Esophagus muscularis mucosa (tissue), 4 donors: ENCODE measurements at places on chromosomes 12 and 14. TPM values are rescaled to one million over a fixed set of nuclear protein-coding genes. Genes with fewer than 3 reads are reported as not detected.

GRCh38 chr14:85038526-85039352, 491.2 kb upstream of the FLRT2 start:
- H3K4me1 ChIP-seq, result no peaks in the 10 kb centered on the region
- no peaks in the 10 kb centered on the region for H3K27me3 ChIP-seq

- no peaks in the 10 kb centered on the region for H3K36me3 ChIP-seq
- H3K27ac ChIP-seq, result no peak overlapping the region
- no peaks in the 10 kb centered on the region for H3K27me3 ChIP-seq
- H3K4me1 ChIP-seq, result no peaks in the 10 kb centered on the region
- DNase-seq, result no peak
Measured at GRCh38 chr14:33475623-33476022, 475.3 kb downstream of the EGLN3 start.

GRCh38 chr14:105294142-105294597, 6.6 kb downstream of the BRF1 start:
- H3K27me3 ChIP-seq, result no peaks in the 10 kb centered on the region
- no peak for DNase-seq
- H3K27ac ChIP-seq, result no peak overlapping the region
- H3K4me1 ChIP-seq, result peaks cover 55% of the 10 kb centered on the region
- H3K4me3 ChIP-seq, result no peak overlapping the region
- no peaks in the 10 kb centered on the region for H3K36me3 ChIP-seq

- no peak overlapping the region for H3K4me3 ChIP-seq
- no peaks in the 10 kb centered on the region for H3K4me1 ChIP-seq
- no peaks in the 10 kb centered on the region for H3K27me3 ChIP-seq
- H3K27ac ChIP-seq, result no peak overlapping the region
Measured at GRCh38 chr12:52455821-52456220, 3.9 kb upstream of the KRT6B start.

DNA sequence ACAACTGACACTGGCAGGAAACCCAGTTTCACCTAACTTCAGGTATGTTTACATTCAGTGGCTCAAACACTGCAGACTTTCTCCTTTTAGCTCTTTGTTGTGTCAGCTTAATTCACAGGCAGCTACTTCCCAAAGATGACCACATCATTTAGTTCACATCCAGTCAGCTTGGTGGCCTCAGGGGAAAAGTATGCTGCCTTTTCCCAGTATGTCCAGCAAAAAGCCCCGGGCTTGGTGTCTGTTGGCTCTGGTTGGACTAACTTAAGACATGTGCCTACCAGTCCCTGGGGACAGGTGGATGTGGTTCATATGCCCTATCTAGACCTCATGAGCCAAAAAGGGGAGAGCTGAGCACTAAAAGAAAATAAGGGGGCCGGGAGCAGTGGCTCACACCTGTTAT, 56.4 kb downstream of the GOLGA5 start:
- H3K4me3 ChIP-seq, result no peak overlapping the region
- H3K4me1 ChIP-seq, result peaks cover 5% of the 10 kb centered on the region
- no peaks in the 10 kb centered on the region for H3K36me3 ChIP-seq
- H3K27ac ChIP-seq, result no peak overlapping the region
- no peak for DNase-seq

DNA sequence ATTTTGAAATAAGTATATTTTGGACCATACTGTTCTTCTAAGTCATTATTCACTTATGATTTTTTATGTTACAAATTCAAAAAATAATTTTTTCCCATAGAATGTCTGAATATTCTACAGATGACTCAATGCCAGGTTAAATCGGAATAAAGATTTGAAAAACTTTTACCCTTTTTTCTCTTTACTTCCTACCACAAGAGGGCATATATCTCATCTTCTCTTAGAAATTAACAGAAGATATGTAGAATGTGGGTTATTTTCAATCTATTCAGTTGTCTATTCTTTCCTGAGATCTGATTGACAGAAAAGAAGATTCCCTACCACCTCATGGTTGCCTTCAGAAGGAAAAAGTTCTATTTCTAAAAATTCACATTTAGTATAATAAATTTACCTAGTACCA, 53.0 kb upstream of the KITLG start:
- no peaks in the 10 kb centered on the region for H3K4me1 ChIP-seq
- DNase-seq, result no peak
- no peak overlapping the region for H3K4me3 ChIP-seq
- H3K27me3 ChIP-seq, result no peaks in the 10 kb centered on the region
- no peak overlapping the region for H3K27ac ChIP-seq
- H3K36me3 ChIP-seq, result no peaks in the 10 kb centered on the region

GRCh38 chr14:102757646-102758045, 19.6 kb upstream of the TRAF3 start:
- no peak for DNase-seq
- no peaks in the 10 kb centered on the region for H3K36me3 ChIP-seq
- peaks cover 36% of the 10 kb centered on the region for H3K27me3 ChIP-seq
- H3K4me3 ChIP-seq, result no peak overlapping the region

DNA sequence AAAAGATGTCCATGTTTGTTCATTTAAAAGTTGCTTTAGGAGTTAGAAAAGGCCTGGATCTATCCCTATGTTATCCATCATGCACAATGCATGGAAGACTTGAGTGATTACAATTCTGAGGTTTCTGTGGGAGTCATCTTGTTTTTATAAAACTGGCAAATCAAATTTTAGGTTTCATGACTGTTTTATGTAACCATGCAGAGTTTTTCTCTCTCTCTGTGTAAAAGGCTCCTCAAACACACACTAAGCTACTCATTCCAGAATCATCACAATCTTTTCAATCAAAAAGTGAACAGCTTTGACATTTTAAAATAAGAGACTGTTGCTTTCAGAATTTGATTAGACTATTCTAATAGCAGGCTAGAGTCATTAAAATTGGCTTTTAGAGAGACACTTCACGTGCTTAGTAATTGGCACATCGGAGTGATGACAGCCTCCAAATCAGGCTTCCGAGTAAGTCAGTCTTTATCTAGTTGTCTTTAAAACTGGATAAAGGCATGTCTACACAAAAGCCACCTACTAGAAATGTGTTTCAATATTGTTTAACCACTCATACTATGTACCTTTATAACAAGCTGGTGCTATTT, 31.9 kb downstream of the PRICKLE1 start:
- H3K27me3 ChIP-seq, result no peaks in the 10 kb centered on the region
- DNase-seq, result no peak
- H3K36me3 ChIP-seq, result no peaks in the 10 kb centered on the region
- H3K4me3 ChIP-seq, result no peak overlapping the region
- H3K4me1 ChIP-seq, result no peaks in the 10 kb centered on the region

GRCh38 chr14:93033983-93034670, 81.6 kb downstream of the ITPK1 start:
- peak overlapping the region; percentile 87 for H3K27ac ChIP-seq
- H3K4me3 ChIP-seq, result no peak overlapping the region
- no peak for DNase-seq
- no peaks in the 10 kb centered on the region for H3K27me3 ChIP-seq

MMP17 gene
- total RNA-seq, result 2.5 TPM

- H3K36me3 ChIP-seq, result no peaks in the 10 kb centered on the region
- H3K4me3 ChIP-seq, result no peak overlapping the region
- no peak overlapping the region for H3K27ac ChIP-seq
- DNase-seq, result no peak
- H3K27me3 ChIP-seq, result no peaks in the 10 kb centered on the region
- H3K4me1 ChIP-seq, result peaks cover 65% of the 10 kb centered on the region
Measured at GRCh38 chr14:60252630-60253029, 3.6 kb downstream of the PPM1A start.

DNA sequence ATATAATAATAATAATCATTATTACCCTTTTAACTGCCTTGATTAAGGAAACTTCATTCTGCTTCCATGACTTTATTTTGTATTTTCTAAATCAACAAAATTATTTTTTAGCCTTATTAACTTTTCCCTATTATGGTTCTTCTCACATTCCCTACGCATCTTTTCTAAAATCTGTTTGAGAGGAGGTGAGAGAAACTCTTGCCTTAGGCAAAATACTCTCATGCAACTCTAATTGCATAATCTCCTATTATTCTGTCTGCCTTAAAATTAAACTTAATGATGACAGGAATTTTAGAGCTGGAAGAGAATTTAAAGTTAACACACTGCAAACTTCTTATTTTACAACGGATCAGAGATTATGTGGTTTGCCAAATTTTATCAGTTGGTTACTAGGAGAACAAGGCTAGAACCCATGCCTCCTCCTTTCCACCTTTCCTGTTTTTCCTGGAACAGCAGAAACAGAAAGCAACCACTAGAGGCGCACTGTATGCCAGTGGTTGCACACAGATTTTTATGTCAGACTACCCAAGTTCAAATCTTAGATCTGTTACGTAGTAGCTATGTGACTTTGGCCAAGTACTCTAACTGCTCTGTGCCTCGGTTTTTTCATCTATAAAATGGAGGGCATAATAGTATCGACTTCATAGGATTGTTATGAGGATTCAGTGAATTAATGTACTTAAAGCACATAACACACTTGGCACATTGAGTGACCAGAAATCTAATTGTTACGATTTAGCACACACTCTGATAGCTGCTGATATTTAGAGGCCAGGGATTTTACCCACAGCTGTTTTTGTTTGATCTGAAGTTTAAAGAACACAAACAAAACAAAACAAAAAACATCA, 4.3 kb upstream of the BRMS1L start:
- H3K4me1 ChIP-seq, result no peaks in the 10 kb centered on the region
- no peak overlapping the region for H3K4me3 ChIP-seq
- no peaks in the 10 kb centered on the region for H3K27me3 ChIP-seq

MUCL1 gene
- not detected for total RNA-seq

GRCh38 chr14:97584528-97584927, 787.3 kb downstream of the VRK1 start:
- H3K4me1 ChIP-seq, result no peaks in the 10 kb centered on the region
- H3K4me3 ChIP-seq, result no peak overlapping the region
- no peak overlapping the region for H3K27ac ChIP-seq
- H3K36me3 ChIP-seq, result no peaks in the 10 kb centered on the region

LPCAT3 gene
- total RNA-seq, result 21.6 TPM

PDZRN4 gene
- total RNA-seq, result 54.0 TPM

NDUFA9 gene
- total RNA-seq, result 31.4 TPM

DNA sequence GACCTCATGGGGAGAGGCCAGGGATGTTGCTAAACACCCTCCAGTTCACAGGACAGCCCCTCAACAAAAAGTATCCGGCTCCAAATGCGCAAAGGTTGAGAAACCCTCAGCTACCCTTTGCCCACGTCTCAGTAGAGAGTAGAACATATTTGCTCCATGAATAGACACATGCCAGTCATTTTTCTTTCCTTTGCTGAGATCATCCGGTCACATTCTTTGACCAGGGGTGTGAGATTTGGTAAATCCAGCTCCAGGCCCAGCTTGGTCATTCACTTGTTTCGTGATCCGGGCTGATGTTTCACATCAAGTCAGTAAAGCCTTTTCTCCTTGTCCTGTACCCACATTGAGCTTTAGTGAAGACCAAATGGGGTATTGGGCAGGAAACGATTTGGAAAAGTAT, 83.6 kb upstream of the LHX5 start:
- no peaks in the 10 kb centered on the region for H3K36me3 ChIP-seq
- no peaks in the 10 kb centered on the region for H3K27me3 ChIP-seq

DNA sequence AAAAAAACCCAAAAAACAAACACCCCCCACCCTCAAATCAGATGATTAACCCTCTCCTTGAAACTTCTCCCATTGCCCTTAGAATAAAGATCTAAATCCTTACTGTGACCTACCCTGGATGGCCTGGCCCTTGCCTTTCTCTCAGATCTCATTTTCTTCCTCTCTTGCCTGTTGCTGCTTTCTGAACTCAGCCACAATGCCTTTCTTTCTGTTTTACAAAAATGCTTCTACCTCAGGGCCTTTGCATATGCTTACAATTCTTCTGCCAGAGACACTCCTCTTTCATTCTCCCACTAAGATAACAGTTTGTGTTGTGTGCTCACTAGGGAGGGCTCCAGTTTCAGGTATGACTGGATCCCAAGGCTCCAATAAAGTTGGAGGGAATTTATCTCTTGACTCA, 108.3 kb downstream of the PTPN11 start:
- no peak overlapping the region for H3K27ac ChIP-seq
- H3K36me3 ChIP-seq, result no peaks in the 10 kb centered on the region
- no peaks in the 10 kb centered on the region for H3K4me1 ChIP-seq
- no peak for DNase-seq
- H3K27me3 ChIP-seq, result no peaks in the 10 kb centered on the region

CAPZA3 gene
- not detected for total RNA-seq

BATF gene
- total RNA-seq, result 5.4 TPM

GRCh38 chr14:81269100-81269978, 48.6 kb upstream of the GTF2A1 start:
- DNase-seq, result no peak
- H3K36me3 ChIP-seq, result no peaks in the 10 kb centered on the region
- H3K27ac ChIP-seq, result no peak overlapping the region
- H3K4me3 ChIP-seq, result no peak overlapping the region
- no peaks in the 10 kb centered on the region for H3K27me3 ChIP-seq

SDR9C7 gene
- total RNA-seq, result not detected

ADAM21 gene
- not detected for total RNA-seq

IFNG-AS1 gene
- not detected for total RNA-seq

DNA sequence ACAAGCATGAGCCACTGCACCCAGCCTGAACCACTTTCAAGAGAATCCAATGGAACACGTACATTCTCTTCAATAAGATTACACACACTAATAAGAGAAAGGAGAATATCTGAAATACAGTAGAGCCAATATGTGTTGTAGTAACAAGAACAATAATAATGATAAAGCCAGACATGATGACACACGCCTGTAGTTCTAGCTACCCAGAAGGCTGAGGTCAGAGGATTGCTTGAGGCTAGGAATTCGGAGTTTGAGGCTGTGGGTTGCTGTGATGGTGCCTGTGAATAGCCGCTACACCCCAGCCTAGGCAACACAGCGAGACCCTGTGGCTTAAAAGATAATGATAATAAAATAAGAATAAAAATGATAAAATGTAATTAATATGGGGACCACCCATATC, 15.6 kb downstream of the APOBEC1 start:
- H3K27ac ChIP-seq, result no peak overlapping the region
- H3K36me3 ChIP-seq, result no peaks in the 10 kb centered on the region
- no peak for DNase-seq
- H3K4me3 ChIP-seq, result no peak overlapping the region
- H3K27me3 ChIP-seq, result peaks cover 3% of the 10 kb centered on the region
- no peaks in the 10 kb centered on the region for H3K4me1 ChIP-seq

DNA sequence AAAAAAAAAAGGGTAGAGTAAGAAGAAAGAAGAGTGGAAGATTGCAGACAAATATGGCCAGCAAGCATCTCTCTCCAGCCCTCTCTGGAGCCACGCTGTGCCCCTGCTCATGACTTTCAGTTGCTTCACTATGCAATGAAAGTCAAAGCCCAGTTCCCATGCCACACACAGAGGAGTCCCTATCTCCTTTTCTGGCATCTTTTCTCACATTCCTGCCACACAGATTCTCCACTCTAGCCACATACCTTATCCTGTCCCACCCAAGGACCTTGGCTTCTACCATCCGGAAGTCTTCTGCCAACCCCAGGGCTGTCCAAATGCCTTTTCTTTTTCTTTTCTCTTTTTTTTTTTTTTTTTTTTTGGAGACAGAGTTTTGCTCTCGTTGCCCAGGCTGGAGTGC, 39.3 kb upstream of the CAPRIN2 start:
- no peak overlapping the region for H3K27ac ChIP-seq
- no peak overlapping the region for H3K4me3 ChIP-seq
- DNase-seq, result no peak
- H3K27me3 ChIP-seq, result peaks cover 9% of the 10 kb centered on the region
- H3K4me1 ChIP-seq, result peaks cover 24% of the 10 kb centered on the region

ORMDL2 gene
- total RNA-seq, result 8.3 TPM
